RPMI8226 (cell line): ENCODE measurements at places on chromosomes 5 and 9.

- DNase-seq = peak; percentile 50
Measured at GRCh38 chr5:117888688-117889087, 1099.7 kb downstream of the DTWD2 start.

DNA sequence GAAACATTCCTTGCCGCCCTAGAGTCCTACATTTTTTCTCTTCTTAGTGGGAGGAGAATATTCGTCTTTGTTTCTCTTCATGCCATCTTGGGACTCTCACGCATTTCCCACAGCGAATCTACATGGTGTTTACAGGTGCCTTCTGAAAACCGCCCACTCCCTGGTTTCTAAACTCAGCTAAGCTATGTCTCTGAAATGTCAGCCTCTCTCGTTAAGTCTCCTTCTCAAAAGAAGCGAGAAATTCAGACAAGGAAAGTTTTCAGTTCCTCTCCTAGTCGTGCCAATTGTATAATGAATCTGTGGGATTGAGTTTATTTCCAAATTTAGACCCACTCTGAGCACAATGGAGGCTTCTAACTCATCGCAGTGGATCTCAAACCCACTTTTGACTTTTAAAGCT, 186.8 kb upstream of the NFIB start:
- peak; percentile 7 for DNase-seq

GRCh38 chr5:10498350-10498749, 56.7 kb downstream of the ROPN1L start:
- DNase-seq = no peak

- no peak for DNase-seq
Measured at GRCh38 chr9:88237991-88238571, 99.8 kb upstream of the SPATA31C2 start.

- DNase-seq = no peak
Measured at GRCh38 chr5:31982027-31982426, 192.1 kb downstream of the GOLPH3 start.

DNA sequence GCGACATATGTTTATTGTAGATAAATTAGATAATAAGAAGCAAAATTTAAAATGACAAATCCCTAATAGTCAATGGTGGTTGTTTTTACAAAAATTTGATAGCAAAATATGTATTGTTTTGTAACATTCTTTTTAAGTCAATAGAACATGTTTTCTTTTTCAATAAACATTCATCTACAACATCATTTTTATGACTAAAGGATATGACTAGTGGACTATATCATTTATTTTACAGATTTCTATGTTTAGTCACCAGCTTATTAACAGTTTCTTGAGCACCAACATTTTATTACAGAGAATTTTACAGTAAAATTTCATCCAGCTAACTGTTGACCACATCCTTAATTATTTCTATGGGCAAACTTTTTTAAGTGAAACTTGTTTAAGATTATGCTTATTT, 114.7 kb upstream of the IL7R start:
- no peak for DNase-seq
